Stimulated activated CD8-positive, alpha-beta memory T cell treated with anti-CD3 and anti-CD28 coated beads, Interleukin-7, amount 100 ng/mL, for 24 hours (primary cell): ENCODE measurements at places on chromosomes 3 and 15.

GRCh38 chr3:171251835-171252234 lies 208.4 kb downstream of the TNIK start:
- DNase-seq: no peak

DNA sequence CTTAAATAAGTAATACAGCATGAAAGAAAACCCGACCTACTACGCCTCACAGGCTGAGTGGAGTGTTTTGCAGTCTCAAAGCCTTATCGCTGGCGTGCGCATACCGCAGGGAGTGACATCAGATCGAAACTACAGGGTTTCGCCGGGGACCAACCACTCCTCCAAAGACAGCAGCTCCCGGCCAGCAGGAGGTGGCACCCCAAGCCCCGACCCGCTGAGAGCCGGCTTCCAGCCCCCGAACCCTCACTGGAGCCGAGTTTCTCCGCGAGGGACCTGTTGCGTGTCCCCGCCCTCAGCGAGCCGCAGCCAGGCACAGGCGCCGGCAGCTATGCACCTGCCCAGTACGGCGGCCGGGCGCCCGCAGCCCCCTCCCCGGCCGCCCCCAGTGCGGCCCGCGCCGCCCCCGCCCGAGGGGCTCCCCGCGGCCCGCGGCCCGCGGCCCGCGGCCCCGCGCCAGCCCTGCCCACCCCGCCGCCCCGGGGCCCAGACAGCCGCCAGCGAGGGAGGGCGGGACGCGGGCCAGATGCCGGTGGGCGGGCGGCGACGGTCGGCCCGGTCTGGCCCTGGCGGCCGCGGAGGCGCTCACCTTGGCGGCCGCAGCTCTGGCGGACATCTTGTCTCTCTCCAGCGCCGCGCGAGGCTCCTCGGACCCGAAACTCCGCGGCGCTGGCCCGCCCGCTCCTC lies 710 bp downstream of the TJP1 start:
- DNase-seq: no peak

GRCh38 chr15:66682865-66683264 lies 19.2 kb upstream of the SMAD6 start:
- DNase-seq: no peak

DNA sequence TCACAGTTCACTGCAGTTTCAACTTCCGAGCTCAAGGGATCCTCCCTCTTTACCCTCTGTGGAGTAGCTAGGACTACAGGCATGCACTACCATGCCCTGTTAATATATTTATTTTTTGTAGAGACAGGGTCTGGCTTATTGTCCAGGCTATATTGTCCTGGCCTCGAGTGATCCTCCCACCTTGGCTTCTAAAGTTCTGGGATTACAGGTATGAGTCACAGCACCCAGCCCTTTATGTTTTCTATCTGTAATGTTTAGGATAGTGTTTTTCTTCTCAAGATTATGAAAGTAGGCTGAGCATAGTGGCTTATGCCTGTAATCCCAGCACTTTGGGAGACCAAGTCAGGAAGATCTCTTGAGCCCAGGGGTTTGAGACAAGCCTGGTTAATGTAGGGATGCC lies 11.9 kb upstream of the SCG3 start:
- DNase-seq: no peak

DNA sequence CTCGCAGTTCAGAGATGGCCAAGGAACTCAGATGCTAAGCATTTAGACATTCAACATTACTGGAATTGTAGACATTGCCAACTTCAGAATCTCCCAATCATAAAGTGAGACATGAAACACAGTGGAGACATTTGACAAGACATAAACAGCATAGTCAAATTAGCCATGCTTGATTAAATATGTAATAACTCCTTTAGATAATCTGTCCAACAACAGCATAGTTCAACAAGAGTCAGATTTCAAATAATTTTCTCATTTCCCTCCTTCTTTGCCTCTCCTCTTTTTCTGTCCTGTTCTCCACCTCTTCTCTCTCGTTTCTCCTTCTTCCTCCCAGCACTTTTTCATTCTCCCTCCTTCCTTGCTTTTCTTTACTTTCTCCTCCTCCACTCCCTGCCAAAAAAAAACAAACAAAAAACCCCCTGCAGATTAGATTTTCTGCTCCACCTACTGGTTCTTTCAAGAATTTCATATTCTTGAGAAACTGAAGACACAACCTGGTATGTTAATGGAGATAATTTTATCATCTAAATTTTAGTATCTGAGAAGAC lies 20.2 kb downstream of the CPOX start:
- no peak for DNase-seq

GRCh38 chr15:59035201-59035600 lies 47.7 kb downstream of the RNF111 start:
- no peak for DNase-seq

DNA sequence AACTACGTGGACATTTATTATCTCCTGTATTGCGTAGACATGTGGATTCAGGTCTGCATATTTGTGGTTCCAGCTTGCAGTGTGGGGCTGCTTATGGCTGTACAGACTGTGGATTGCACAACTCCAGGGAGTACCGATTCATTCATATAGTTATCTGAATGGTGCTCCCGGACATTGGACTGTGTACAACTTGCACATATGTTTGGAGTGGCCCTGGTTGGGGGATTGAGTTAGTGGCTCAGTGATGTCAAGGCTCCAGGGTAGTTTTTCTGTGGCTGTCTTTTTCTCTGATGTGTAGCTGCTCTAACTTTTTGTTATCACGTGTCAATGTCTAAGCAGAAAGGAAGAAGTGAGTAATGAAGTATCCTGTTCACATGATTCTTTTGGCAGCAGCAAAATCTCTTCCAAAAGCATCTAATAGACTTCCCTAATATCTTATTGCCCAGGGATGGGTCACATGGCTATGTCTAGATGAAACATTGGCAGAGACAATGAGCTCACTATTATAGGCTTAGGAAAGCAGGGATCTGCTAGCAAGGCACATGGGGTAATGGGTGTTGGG lies 15.8 kb downstream of the ST3GAL6 start:
- DNase-seq: no peak

GRCh38 chr3:132261506-132261905 lies 55.7 kb upstream of the ACP3 start:
- no peak for DNase-seq

- DNase-seq: no peak
Measured at GRCh38 chr15:30670056-30670455, 44.1 kb downstream of the ARHGAP11B start.

DNA sequence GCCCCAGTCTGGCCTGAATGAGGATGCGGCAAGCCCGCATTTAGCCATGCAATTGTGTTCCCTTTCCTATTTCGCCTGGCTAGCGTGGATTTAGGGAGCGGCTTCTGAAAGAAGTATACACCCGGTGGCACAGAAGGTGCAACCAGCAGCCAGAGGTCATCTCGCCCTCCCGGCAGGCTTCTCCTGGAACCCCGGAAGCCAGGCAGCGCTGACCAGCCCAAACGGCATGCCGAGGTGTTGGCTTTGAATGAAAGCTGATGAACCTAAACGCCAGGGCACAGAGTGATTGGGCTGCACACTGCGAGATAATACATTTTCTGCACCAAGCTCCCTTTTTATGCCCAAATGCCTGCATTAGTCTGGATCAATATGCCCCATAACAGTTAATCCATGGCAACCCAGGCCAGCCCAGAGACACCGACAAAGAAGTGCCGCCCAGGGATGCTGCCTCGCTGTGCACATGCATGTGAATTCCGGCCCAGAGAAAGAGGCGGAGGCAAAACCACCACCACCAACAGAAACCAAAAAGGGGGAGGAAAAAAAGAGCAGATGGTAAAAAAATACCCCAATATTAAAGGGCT lies 1.4 kb downstream of the SRGAP3 start:
- DNase-seq: no peak

DNA sequence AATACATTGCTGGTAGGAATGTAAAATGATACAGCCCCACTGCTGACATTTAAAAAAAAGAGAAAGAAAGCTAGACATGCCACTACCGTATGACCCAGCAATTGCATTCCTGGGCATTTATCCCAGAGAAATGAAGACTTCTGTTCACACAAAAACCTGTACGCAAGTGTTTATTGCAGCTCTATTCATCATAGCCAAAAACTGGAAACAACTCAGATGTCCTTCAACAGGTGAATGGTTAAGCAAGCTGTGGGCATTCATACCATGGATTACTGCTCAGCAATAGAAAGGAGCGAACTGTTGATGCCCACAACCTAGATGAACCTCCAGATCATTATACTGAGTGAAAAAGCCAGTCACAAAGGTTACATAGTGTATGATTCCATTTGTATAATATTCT lies 132.5 kb downstream of the MAP2K5 start:
- no peak for DNase-seq

DNA sequence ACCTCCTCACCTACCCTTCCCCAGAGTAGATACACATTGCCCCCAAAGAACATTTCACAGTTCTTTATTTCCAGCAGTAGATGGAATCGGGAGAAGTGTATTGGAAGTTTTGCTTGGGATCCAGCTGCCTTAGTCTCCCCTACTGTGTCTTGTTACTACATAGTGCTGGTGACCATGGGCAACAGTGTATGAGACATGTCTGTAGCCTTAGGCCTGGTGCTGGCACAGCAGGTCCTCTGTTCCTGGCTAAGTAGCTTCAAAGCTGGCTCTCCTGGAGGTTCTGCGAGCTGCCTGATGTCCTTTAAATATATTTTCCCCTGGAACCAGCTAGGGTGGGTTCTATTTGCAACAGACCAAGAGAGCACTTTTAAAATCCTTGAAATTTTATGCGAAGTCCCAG lies 174.7 kb downstream of the THSD4 start:
- no peak for DNase-seq

- DNase-seq: no peak
Measured at GRCh38 chr3:123608263-123608937, 23.5 kb upstream of the HACD2 start.

DNA sequence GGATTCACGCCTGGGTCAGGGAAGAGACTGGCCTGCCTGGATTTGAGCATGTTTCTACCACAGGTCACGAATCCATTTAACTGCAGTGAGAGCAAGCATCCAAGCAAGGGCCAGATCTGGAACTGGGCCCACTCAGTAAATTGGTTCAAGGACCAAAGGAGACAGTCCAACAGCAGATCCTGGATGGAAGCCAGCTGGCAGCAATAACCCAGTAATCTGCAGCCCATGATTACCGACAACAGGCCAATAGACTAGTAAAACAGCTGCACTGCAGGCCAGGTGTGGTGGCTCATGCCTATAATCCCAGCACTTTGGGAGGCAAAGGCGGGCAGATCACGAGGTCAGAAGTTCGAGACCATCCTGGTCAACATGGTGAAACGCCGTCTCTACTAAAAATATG lies 11.8 kb downstream of the SAMD7 start:
- DNase-seq: no peak

GRCh38 chr15:92315595-92316211 lies 78.0 kb upstream of the ST8SIA2 start:
- no peak for DNase-seq

- DNase-seq: no peak
Measured at GRCh38 chr15:52068004-52068615, 44.5 kb downstream of the BCL2L10 start.

DNA sequence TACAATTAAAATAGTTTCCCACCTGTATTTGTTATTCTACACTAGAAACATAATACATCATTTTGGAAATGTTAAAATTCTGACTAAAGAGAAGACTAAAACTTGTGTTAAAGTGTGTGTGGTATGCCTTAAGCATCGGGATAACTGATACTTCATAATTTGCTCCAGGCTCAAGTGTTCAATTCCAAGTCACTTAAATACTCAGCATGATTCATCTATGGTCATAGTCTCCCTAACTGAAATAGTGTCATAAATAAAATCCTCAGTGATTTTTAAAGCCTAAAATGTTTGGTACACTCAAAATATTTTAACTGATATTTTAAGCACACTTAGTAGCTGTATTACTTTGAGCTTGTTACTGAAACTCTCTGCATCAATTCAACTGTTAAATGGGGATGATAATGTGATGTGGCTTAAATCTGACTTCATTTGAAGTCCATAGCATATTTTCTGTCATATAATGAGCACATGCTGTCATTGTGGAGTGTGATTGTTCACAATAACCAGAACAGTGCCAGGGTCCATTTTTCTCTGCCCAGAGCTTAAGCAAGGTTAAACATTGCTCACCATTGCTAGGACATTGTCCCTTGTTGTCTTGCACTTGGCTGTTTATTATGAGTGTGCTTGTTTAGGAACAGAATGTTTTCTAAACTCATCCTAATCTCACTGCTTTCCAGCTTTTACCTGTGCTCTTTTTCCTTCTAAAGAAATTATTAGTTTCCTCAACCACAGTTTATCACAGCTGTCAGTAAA lies 122.2 kb downstream of the KLHL25 start:
- DNase-seq: no peak

DNA sequence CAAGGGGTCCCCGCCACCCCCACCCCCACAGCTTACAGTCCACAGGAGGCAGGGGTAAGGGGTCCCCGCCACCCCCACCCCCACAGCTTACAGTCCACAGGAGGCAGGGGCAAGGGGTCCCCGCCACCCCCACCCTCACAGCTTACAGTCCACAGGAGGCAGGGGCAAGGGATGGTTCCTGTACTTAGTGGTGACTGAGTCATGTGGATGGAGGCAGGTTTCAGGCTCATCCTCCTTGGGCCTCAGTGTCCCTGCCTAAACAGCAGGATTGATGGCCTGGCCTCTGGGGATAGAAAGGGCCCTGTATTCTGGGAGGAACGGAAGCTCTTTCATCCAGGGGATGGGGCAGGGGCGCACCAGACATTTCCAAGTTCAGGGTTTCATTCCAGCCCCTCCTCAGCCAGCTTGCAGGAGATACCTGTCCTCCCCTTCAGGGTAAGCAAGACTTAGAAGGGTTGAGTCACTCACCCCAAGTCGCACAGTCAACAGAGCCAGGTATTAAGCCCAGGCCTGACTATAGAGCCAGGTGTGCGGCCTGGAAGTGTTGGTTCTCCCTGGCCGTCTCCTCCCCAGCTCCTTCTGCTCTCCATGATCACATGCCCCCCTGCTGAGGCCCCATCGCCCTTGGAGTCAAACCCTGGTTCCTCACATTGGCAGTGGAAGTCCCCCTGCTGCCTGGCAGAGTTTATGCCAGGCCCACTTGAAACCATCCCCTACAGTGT lies 12.5 kb downstream of the CSK start:
- DNase-seq: no peak

GRCh38 chr15:36323615-36324014 lies 255.8 kb upstream of the CDIN1 start:
- no peak for DNase-seq

DNA sequence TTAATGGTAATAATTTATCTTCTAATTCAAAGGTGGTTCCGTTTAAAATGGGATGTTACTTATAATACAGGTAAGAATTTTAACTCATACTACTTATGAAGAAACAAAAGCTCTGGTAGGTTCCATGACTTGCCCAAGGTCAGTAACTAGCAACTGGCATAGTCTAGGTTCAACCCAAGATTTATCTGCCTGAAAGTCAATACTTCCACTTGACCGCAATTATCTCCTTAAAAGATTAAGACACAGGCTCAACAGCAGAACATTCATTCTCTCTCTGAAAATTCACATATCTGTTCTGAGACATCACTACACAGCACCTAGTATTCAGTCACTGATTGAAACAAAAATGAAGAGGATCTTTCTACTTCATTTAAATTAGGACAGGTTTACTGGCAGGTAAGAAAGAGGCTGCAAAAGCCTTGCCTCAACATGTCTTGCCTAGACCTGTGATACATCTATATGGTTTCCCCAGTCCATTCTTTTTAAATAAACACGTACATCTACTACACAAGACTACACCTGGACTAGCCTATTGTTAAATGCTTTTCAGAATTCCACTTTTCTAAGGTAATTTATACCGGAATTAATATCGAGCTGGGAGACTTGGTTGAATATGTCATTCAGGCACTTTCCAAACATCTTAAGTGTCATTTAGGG lies 1.2 kb downstream of the CSNK1G1 start:
- no peak for DNase-seq
